GF-D8 (cell line): ENCODE measurements at places on chromosomes 3 and 15.

GRCh38 chr3:42442640-42443039, 32.2 kb upstream of the LYZL4 start:
- DNase-seq = no peak

GRCh38 chr3:132616780-132617179, 19.7 kb downstream of the ACKR4 start:
- DNase-seq = no peak

GRCh38 chr3:113685956-113686721, 10.3 kb downstream of the USF3 start:
- no peak for DNase-seq

GRCh38 chr3:53303957-53304356, 43.4 kb downstream of the DCP1A start:
- no peak for DNase-seq

GRCh38 chr3:143998266-143998665, 26.6 kb downstream of the DIPK2A start:
- DNase-seq = no peak

DNA sequence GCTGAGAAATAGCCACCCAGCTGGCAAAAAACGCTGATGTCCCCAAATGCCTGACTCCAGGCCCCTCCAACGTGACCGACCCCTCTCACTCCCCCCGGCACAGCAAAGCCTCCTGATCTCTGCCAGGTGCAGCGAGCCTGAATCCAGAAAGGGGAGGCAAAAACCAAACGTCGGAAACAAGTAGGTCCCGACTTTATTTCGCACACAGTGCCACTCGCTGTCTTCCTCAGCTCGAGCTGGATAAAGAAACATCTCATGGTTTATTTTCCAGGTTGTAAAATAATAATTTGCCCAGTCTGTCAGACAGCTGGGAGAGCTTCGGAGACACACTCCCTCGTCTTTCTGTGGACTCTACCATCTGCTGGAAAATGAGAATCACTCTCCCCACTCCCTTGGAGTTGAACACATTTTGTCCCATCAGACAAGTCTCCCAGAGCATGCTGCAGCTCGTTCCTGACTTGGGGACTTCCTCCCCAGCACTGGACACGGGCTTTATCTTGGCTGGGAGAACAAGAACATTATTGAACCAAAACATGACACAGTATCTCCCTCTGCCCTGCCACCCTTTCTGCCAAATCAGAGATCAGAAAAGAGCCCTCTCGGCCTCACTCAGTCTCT, 142.8 kb downstream of the NUP210 start:
- DNase-seq = no peak

DNA sequence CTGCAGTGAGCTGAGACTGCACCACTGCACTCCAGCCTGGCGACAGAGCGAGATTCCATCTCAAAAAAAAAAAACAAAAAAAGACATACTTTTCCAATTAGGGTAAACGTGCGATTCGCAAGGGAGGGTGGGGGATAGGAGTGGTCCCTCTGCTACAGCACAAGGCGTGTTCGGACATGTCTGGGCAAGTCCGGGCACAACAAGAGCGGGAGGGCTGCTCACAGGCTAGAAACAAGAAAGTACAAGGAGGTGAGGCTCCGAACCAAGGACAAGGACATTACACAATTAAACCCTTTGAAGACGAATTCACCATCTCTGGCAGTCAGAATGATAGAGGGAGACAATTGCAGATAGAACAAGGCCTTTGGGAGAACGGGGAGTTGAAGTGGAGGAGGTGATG, 32.2 kb upstream of the BCL2A1 start:
- no peak for DNase-seq

DNA sequence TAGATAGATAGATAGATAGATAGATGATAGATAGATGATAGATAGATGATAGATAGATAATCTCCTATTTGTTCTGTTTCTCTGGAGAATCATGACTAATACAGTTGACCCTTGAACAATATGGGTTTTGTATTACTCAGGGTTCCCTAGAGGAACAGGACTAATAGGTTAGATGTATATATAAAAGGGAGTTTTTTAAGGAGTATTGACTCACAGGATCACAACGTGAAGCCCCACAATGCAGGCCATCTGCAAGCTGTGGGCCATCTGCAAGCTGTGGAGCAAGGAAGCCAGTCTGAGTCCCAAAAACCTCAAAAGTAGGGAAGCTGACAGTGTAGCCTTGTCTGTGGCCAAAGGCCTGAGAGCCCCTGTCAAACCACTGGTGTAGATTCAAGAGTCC, 67.6 kb downstream of the PYDC2 start:
- DNase-seq = no peak

DNA sequence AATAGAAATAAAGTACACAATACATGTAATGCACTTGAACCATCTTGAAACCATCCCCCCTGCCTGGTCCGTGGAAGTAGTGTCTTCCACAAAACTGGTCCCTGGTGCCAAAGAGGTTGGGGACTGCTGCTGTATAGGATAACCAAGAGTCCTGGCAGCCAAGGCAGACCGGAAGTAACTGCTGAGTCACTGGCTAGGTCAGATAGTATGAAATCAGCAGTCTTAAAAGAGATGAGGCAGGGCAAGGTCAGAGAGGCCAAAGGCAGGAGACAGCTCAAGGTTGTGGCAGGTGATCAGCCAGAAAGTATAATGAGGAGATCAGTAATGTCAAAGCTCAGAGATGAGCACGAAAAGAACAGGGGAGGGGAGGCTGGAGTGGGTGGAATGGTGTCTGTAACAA, 60.2 kb downstream of the MAP3K13 start:
- DNase-seq = no peak

GRCh38 chr15:44147636-44148035, 47.4 kb downstream of the FRMD5 start:
- DNase-seq = no peak

GRCh38 chr3:163561151-163561550, 1517.1 kb downstream of the SI start:
- DNase-seq = no peak

- no peak for DNase-seq
These were observed 7.8 kb downstream of the C3orf18 start for GRCh38 chr3:50559702-50560101.

GRCh38 chr3:146163584-146163983, 2.6 kb upstream of the PLOD2 start:
- no peak for DNase-seq

DNA sequence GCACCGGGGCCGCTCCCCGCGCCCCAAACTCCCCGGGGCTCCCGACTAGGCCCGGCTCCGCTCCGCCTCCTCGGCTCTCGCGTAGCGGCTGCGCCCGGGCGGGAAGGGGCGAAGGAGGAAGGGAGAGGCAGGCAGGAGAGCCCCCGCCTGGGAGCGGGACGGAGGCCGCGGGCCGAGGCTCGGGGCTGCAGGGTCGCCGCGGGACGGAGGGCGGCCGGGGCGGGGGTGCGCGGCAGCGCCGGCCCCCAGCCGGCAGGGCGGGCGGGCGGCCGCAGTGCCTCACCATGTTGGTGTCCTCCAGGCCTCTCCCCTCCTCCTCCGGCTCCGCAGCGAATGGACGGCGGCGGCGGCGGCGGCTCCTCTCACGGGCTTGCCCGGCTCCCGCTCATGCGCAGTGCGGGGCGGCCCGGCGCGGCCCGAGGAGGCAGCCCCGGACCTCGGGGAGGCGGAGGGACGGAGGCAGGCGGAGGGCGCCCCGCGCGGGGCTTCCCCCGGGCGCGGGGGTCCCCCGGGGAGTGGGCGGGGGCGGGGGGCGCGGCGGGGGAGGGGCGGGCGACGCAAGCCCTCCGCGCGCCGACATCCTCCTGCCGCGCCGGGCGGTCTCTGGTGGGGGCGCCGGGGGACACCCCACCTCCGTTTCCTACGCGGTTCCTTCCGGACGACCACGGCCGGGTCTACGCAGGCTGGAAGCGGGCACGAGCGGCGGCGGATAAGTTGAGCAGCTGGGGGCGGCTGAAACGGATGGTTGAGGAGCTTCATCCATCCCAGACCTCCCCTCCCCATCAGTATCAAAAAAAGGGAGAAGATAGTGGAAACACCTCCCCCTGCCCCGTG, at the start of gene DCUN1D1:
DCUN1D1 (minus strand) TSS at position 335 of the 834 bp plus-strand sequence; CDS start at position 286, 49 bp downstream.
- peak; percentile 49 for DNase-seq

DNA sequence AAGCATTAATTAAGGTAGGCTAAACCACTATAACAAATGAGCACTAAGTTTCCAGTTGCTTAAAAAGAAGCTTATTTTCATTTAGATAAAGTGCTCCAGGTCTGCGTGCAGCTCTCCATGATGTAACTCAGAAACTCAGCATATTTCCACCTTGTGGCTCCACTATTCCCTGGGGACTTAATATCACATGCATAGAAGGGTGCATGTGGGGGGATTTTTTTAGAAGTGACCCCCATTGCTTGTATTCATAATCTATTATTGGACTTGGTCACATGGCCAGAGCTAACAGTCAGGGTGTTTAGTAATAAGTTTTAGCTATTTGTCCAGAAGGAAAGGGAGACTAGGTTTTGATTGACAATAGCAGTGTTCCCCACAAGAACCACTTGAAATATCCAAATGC, 86.8 kb downstream of the TMCO5A start:
- DNase-seq = no peak

DNA sequence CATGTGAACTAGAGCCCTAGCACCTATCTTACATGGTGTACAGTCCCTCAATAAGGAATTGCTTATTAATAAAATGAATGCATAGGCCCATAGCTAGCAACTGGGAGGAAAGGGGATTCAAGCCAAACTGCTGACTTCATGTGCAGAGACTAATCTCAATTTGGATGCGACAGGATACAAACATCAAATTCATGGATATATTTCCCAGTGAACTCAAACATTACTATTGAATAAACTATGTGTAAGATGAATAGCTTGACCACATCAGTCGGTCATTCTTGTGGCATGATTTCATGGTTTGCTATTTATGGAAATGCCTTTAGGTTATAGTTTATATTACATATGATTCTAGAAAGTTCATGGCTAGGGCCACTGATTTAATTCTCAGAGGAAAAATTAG, 268.6 kb upstream of the SLITRK3 start:
- no peak for DNase-seq

DNA sequence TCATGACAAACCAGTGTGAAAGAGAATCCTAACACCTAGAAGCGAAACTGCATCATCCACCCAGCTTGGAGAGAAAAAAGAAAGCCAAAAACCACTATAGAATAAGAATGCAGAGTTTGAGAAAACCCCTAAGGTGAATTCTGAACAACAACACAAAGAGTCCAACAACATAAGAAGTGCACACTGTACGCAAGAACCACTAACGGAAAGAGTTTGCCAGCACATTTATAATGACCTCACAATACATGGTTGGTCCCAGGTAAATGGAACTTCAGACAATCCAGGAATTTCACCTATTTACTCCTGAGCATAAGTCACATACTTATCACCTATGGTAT, 128.3 kb upstream of the BHLHE40 start:
- no peak for DNase-seq

DNA sequence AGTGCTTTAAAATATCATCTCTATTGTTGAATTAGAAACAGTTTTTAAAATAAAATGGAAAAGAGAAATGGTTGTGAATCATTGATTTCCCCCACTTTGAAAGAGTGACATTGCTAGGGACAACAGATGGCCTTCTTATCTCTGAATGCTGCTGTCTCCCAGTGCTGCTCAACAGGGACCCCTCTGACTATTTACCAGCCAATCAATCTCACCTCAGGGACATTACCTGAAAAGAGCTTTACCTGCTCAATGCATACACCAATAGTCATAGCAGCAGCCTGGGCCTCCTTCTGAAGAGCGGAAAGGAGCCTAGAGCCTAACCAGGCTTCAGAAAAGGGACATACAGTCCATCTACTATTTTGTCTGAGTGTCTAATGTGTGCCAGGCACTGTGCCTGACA, 162.8 kb downstream of the CGGBP1 start:
- DNase-seq = no peak

DNA sequence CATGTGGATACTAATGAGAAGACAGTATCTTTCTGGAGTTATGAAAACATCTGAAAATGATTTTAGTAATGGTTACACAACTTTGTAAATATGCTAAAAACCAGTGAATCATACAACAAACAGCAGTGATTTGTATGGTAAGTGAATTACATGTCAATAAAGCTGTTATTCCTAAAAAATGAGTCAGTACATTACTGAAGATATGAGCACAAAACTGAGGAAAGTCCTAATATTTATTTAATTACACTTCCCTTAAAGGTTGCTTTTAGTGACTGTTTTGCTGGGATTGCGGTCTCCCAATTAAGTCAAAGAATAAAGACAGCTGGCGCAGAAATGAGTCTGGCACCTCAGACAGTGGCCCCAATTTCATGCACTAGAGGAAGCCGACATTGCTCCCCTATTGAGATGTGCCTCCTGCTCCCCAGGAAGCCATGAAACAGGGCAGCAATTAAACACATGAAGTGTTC, 50.9 kb upstream of the FSIP1 start:
- no peak for DNase-seq

GRCh38 chr3:57803647-57804081, 47.6 kb downstream of the SLMAP start:
- no peak for DNase-seq

DNA sequence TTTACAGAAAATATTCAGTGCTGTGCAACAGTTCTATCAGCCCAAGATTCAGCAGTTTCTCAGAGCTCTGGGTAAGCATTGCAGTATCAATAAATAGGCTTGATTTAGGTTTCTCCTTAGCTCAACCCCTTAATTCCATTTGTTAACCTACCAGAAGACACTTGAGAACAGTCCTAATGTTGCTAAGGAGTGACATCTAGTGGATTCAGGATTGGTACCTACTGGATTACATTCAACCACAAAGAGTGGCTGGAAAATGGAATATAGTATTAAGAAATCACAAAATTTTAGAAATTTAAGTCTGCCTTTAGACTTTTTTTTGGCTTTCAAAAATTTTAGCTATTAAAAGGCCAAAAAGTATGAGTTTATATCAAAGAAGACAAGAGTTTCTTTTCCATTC, 34.7 kb downstream of the POLG start:
- DNase-seq = no peak

DNA sequence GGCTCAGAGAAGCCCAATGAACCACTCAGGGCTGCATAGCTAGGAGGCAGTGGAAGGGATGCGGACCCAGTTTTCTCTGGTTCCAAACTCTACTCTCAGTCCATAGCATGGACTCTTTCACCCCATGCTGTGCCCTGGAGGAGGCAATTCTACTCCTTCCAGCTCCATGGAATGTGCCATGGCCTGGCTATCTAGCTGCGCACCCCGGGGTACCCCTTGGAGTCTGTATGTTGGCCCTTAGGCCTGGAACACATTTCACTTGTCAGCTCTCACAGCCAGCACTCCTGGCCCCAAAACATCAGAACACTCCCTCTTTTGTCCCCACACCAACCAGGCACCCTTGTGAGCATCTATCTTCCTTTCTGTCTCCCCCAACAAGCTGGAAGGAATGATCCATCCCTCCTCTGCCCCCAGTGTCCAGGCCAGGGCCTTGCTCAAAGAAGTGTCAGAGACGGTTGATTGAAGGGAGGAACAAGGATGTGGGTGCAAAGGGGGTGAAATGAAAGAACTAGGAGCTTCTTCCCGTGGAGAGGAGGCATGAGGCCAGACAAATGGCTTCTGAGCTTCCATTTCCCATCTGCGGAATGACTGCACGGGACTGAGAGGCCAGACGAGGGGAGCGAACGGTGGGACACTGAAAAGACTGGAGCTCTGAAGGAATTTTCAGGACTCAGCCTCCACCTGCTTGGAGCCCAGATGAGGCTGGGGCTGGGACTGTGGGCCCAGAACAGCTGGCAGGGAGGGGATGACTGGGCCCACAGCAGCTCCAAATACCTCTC, 2.8 kb downstream of the PRSS50 start:
- no peak for DNase-seq

GRCh38 chr3:160403028-160403545, 3.6 kb downstream of the SMC4 start:
- DNase-seq = no peak
